Memory B cell (primary cell): ENCODE measurements at places on chromosomes 2 and 18.

DNA sequence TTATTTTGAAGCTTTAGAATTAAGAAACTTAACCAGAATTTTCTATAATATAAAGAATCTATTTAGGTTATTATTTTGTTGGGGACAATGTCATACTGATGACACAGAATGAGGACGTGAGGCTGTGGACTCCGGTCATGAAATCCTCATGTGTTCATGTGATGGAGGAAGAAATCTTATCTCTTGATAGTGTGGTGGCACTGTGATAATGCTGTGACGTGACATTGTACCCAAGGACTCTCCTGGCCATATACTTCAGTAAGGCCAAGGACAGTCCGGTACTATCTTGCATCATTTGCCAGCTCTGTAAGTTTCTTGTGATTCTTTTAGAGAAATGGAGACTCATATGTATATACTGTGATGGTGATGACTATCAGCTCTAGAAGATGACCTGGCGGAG lies 59.1 kb downstream of the SLC9A2 start:
- DNase-seq = no peak

- no peak for DNase-seq
These were observed 31.7 kb downstream of the SPP2 start for GRCh38 chr2:234081970-234082822.

DNA sequence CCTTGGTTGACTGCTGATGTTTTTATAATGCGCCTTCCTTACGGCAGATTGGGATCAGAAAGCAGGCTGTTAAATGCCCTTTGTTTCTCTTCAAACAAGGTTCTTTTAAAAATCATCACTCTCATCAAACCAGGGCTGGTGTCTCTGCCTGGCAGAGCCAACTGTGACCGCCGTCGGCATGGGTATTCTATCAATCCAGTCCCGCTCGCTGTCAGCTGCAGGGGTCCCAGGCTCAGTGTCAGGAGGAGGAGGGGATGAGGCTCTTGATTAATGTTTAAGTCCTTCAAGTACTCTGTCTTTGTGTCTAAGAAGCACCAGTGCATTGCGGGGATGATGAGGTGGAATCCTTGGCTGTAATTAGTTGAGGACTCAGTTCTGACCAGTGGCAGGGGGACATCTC lies 348.1 kb downstream of the RNF144A start:
- DNase-seq = no peak

GRCh38 chr18:48939205-48940097 lies 11.3 kb downstream of the SMAD7 start:
- DNase-seq = no peak

DNA sequence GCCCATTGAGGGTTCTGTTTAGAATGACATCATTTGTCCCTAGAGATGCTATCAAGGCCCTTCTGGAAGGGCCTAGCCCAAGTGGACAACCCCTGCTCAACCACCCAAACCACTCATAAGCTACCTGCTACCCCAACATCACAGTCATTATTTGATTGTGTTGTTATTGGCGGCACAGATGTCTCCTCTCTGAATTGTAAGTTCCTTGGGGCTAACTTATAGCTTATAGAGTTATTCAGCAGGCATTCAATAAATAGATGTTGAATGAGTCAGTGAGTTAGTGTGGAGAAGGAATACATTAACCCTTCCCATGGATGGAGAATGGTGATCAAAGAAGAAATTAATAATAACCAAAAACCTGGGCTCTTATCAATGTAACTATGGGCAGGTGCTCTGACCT lies 80.0 kb downstream of the ACAA2 start:
- no peak for DNase-seq

- no peak for DNase-seq
These were observed 521.8 kb upstream of the ZEB2 start for GRCh38 chr2:145041706-145042105.

GRCh38 chr18:41936471-41937134 lies 18.4 kb upstream of the PIK3C3 start:
- no peak for DNase-seq

DNA sequence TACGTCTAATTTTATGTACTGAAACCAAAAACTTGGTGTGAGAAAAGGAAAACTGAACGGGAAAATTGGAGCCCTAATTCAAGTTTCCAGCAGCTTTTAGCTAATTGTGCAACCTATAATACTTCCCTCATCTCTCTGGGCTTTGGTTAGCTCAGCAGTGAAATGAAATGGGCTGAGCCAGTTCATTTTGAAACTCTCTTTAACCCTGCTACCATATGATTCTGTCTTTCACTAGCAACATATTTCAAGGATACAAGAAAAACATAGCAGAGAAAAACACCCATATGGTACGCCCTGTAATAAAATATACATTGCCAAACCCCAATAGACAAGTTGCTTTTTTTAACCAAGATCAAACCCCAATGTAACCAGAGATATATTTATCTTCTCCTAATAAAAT lies 799 bp downstream of the SYT4 start:
- DNase-seq = no peak

- DNase-seq = no peak
These were observed 53.7 kb downstream of the HPCAL1 start for GRCh38 chr2:10356439-10356811.

DNA sequence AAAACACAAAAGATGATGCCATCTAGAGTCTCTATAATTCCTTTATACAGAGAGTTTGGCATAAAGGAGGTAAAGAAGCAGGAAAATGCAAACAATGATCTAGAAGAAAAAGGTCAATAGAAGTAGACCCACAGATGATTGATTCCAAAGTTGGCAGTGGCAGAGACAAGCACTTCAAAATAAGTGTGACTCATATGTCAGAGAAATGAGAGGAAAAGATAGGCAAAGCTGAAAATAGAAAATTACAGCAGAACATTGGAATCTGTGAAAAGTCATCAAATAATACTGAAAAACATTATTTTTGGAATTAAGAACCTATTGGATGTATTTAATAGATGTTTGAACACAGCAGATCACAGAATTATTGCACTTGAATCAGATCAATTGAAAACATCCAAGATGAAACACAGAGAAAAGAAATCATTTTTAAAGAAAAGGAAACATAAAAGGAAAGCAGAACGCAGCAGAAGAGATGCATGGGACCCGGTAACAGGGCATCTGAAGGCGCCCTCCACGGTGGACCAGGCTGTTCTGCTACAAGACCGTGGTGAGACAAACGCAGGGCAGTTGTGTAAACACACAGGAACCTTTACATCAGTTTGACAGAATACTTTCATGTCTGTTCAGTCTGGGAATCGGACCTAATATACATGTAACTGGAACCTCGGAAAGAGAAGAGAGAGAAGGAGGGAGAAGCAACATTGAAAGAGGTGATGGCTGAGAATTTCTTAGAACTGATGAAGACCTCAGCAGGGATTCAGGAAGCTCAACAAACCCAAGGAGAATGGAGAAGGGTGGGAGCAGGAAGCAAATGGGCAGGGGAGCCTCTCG lies 74.6 kb upstream of the GPC1 start:
- DNase-seq = no peak

DNA sequence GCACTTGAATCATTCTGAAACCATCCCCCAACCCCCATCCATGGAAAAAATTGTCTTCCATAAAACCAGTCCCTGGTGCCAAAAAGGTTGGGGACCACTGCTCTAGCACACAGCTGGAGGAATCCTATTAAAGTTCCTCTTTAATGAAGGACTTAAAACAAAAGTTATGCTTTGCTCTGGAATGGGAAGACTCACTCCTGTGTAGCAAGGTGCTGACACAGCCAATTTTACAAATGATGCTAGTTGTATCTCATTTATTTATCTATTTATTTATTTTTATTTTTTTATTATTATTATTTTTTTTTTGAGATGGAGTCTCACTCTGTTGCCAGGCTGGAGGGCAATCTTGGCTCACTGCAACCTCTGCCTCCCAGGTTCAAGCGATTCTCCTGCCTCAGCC lies 58.9 kb upstream of the NDUFV2 start:
- no peak for DNase-seq

GRCh38 chr2:25161055-25161781 lies 7.2 kb downstream of the POMC start:
- DNase-seq = peak; percentile 54

DNA sequence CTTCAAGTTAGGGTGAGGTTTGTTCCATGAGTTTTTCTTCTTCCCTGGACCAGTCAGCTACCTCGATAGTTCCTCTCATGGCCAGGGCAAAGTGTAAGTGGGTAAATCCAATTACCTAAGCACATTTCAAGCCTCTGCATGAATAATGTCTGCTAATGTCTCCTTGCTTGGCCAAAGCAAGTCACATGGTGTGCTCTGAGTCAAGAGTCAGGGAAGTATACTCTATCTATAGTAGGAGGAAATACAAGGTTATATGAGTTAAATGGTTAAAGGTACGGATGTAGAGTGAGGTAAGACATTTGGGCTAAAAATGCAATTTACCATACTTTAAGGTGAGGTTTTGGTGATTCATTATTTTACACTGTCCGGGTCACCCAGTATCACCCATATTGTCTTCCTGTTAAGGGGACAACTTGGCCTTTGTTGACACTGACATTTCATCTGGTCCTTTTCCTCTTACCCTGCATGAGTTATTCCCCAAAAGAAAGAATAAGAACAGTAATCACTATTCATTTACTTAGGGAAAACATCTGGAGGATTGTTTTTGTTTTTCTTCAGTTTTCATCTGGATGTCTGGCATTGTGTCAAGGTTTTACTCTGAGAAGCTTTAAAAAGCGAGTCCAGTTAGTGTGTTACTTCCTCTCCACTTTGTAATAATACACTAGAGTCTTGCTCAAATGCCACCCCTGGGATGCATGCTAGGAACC lies 405.5 kb downstream of the RND3 start:
- DNase-seq = no peak

GRCh38 chr2:178267660-178268059 lies 73.3 kb downstream of the OSBPL6 start:
- no peak for DNase-seq
